ENCODE measurements at places on chromosomes 3 and 15. TPM values are rescaled to one million over a fixed set of nuclear protein-coding genes. Genes with fewer than 3 reads are reported as not detected.

GRCh38 chr3:31980530-31981205, 394 bp downstream of the OSBPL10 start:
- DNase-seq: peak; percentile 44

- no peak for DNase-seq
These were observed 15.4 kb downstream of the CDV3 start for GRCh38 chr3:133588784-133589465.

DNA sequence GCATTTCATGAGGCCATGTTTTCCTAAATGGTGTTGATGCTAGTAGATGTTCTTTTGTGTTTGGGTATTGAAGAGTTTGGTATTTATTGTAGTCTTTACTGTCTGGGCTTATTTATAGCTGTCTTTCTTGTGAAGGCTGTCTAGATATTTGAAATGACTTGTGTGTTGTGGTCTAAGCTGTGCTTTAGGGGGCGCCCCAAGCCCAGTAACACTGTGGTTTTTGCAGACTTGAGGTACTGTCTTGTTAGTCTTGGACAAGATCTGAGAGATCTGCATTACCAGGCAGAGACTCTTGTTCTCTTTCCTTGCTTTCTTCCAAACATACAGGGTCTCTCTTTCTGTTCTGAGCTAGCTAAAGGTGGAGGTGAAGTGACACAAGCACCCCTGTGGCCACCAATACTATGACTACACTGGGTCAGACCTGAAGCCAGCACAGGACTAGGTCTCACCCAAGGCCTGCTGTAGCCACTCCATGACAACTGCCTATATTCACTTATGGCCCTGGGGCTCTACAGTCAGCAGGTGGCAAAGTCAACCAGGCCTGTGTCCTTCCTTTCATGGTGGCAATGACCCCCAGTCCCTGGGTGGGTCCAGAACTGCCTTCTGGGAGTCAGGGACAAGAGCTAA, 152.1 kb upstream of the TBC1D5 start:
- peak; percentile 2 for DNase-seq

DNA sequence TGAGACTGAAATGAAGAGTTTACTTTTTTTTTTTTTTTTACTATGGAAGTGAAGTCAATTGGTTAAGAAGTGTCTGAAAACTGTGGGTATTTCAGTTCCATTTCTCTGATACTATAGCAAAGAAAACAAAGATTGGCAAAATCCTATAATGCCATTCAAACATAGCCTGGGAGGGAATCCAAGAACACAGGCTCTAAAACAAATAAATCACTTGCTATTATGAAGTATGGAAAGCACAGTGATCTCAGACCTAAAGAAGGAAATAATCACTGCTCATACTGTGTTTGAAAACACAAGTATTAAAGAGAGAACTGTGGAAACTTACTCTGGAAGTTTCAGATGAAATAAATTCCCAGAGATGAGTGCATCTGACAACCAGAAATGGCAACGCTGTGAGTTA, 12.0 kb downstream of the SAMMSON start:
- no peak for DNase-seq

DNA sequence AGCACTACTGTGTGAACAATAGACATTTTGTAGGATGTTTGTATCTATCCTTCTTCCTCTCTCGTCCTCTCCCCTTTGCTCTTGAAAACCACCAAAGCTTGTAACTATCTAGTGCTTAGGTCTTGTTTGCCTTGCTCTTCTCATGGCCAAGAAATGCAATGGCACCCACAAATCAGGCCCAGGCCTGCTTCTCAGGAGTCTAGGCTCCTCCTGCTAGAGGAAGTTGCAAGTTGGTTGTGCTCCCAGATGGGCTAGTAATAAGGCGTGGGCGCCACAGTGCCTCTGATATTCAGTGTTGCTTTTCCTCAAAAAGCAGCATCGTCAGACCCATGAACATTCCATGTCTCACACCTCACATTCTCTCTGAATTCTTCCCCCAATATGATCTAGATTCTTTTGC, 28.7 kb downstream of the ZNF385D start:
- no peak for DNase-seq

DNA sequence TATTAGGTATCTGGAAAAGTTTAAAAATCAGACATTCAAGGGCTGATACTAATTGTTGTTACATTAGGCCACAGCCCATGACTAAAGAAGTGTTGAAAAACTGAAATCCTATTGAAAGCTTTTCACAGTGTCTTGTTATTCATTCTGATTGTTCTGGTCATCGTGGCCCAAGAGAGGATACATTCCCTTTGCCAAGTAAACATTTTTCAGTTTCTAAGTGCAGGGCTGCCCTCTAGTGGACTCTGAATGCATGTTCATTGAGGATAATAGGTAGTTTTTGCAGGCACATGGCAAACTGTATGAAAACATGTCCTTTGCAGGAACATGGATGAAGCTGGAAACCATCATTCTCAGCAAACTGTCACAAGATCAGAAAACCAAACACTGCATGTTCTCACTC, 181.1 kb downstream of the MYRIP start:
- peak; percentile 3 for DNase-seq

GRCh38 chr15:68382286-68383007, 49.5 kb downstream of the ITGA11 start:
- no peak for DNase-seq

- DNase-seq: peak; percentile 49
These were observed 70.4 kb upstream of the DLG1 start for GRCh38 chr3:197368821-197369220.

- DNase-seq: peak; percentile 23
These were observed 105.8 kb upstream of the ETV5 start for GRCh38 chr3:186214670-186215069.

- DNase-seq: peak; percentile 77
These were observed 30.6 kb downstream of the MB21D2 start for GRCh38 chr3:192887047-192887446.

The ADGRG7 gene
- 51.3 TPM for total RNA-seq

The C3orf22 gene
- total RNA-seq: not detected

The CCR9 gene
- total RNA-seq: not detected

GRCh38 chr15:66211670-66212562, 41.6 kb downstream of the MEGF11 start:
- DNase-seq: no peak

DNA sequence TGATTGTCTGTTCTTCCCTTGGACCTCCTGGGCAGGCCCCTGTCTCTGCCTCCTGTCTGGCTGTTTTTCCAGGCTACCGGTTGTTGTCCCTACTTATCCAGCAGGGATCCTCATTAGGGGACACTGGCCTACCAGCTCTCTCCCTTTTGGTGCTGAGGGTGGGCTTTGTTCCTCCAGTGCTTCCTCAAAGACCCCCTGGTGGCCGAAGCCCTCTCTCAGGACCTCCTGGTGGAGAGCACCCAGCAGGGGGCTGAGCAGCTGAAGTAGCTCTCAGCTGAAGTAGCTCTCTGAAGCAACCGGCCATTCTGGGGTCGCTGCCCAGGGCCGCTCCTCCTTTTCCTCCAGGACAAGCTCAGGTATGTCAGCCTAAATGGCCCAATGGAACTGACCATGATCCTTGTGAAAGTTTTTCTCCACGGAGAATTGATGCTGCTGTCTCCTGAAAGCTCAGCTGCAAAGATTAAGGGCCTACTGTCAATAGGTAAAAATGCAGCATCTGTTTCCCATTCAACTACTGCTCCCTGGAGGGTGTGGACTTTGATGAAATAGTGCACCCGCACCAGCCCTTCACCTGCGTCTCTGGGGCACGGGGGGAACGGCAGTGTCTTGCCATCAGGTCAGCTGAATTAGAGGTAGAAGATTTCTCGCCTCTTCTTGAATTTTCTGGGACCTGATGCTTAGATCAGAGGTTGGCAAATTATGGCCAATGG, 27.6 kb downstream of the ARNT2 start:
- DNase-seq: no peak

The LSMEM2 gene
- not detected for total RNA-seq

- no peak for DNase-seq
These were observed 188.3 kb downstream of the LSAMP start for GRCh38 chr3:116256843-116257485.

DNA sequence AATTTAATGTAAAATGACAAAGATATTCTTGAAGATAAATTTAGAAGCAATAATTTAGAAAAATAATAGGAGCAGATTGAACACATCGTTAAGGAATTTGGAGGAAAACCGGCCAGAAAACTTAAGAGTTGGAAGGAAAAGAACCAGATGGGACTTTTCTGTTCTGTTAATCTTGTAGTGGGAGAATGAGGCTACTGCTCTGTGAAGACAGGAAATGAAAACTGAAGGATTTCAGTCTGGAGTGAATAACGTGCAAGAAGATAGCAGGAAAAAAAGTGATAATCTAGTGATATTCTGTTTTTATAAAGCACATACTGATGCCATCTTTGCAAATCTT, 74.2 kb downstream of the DPPA2 start:
- no peak for DNase-seq

The CD86 gene
- total RNA-seq: not detected

The CHAC1 gene
- total RNA-seq: 18.5 TPM

The GLDN gene
- total RNA-seq: 0.30 TPM

DNA sequence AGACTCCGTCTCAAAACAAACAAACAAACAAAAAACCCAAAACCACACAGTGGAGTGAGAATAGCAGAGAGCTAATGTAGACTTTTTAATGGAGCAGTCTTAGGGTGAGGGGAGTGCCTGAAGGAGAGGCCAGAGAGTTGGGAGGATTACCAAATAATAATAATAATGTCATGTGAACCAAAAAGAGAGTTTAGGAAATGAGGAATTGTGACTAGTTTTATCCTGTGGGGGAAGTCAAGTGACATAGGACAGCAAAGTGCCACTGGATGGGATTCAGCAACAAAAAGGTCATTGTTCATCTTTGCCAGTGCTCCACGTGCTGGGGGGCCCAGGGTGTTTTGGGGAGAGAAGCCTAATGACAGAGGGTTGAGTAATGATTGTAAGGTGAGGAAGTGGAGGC, 12.9 kb downstream of the GPR87 start:
- no peak for DNase-seq

- DNase-seq: no peak
These were observed 110.7 kb upstream of the C2CD4B start for GRCh38 chr15:62275831-62276230.

DNA sequence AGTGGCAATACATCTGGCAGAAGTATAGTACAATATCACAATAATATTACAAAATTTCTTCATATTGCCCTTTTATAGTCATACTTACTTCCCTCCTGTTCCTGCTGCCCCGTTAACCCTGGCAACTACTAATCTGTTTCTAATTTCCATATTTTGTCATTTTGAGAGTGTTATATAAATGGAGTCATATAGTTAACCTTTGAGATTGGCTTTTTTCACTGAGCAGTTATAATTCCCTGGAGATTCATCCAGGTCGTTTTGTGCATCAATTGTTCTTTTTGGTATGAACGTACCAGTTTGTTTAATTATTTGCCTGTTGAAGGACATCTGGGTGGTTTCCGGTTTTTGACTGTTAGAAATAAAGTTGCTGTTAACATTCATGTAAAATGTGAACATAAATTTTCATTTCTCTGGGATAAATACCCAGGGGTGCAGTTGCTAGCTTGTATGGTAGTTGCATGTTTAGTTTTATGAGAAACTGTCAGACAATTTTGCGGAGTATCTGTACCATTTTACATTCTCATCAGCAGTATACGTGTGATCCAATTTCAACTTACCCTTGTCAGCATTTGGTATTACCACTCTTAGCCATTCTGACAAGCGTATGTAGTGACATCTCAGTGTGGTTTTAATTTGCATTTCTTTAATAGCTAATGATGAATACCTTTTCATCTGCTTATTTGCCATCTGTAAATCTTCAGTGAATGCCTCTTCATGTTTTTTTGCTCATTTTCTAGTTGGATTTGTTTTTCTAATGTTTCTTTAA, 32.2 kb upstream of the IL20RB start:
- DNase-seq: no peak

GRCh38 chr3:151979906-151980305, 106.5 kb downstream of the SUCNR1 start:
- no peak for DNase-seq

DNA sequence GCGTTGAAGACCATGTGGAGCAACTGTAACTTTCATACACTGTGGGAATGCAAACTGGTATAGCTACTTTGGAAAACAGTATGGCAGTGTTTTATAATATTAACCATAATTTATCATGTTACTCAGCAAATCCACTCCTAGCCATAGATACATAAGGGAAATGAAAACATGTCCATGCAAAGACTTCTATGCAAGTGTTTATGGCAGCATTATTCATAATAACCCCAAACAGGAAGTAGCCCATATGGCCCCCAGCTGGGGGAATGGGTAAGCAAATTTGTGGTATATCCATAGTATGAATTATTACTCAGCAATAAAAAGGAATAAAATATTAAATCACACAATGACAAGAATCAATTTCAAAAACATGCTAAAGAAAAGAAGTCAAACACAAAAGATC, 23.0 kb upstream of the GATA2 start:
- no peak for DNase-seq

The POLR2M gene
- 36.5 TPM for total RNA-seq

DNA sequence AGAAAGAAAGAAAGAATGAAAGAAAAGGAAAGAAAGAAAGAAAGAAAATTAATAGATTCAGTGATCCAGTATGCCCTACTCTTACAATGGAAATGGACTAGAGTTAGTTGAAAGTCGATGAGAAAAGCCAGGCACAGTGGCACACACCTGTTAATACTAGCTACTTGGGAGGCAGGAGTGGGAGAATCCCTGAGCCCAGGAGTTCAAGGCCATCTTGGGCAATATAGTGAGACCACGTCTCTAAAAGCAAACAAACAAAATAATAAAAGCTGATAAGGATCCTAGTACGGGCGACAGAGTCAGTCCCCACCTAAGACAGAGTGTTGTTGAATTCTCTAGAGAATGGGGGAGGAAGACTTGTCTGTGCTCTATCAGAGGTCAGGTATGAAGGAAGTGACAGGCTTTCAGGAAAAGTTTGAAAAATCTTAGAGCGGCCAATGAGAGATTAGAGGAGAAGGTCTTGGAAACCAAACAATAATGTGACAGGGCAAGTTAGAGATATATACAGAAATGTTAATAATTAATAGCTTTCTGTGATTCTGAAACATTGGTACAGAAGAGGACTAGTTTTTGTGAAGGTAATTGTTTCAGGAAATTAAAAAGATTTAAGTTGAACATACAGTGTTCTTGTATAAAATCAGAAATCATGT, 117.9 kb upstream of the PTX3 start:
- DNase-seq: no peak

The SOX14 gene
- not detected for total RNA-seq

All from MG63 (cell line).